ENCODE measurements at places on chromosomes 2 and 18. TPM values are rescaled to one million over a fixed set of nuclear protein-coding genes. Genes with fewer than 3 reads are reported as not detected.

DNA sequence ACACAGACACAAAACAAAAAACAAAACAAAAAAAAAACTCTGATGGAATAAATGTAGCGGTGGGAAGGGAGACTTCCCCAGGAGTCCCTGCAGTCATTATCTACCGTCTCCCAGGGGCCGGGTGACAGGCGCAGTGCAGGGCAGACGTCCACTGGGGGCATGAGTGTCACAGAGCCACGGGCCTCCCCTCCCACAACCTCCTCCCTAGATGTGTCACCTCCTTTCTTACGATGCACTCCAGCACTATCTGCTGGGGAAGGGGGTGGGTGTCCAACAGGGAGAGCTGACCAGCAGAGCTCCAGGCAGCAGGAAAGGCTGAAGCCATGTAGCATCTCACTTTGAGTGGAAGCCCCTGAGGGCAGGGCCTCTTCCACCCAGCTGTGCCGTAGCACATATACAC lies 84.5 kb downstream of the LONRF2 start:
- DNase-seq = no peak

GRCh38 chr18:12862467-12862866 lies 21.6 kb downstream of the PTPN2 start:
- no peak for DNase-seq

GRCh38 chr18:50000227-50000626 lies 186.9 kb upstream of the ACAA2 start:
- no peak for DNase-seq

GRCh38 chr2:112710956-112711750 lies 9.7 kb upstream of the NT5DC4 start:
- no peak for DNase-seq

Gene CFAP65
- not detected for total RNA-seq

DNA sequence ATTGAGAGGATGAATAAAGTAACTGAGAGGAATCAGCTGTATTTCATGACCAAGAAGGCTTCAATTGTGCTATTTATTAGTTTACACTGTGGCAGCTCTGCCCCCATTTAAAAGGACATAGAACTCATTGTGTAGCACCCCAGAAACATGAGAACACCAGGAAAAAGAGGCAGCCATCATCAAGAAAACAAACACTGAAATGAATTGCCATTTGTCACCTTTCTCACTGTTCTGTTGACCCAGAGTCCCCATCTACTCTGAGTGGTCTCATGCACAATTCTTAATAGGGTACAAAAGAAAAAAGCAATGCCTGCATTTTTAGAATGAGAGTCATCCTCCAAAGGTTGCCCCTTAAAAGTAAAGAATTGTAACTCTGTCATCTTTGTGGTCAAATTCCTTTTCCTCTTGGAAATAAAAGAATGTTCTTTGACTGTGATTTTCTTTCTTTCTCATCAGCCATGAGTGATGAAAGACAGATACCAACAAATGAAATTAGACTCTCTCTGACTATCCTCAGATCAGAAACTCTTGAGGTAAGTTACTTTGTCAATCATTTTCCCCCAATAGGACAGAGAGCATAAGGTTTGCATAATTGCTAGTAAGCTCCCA lies 1941.9 kb upstream of the PIK3C3 start:
- no peak for DNase-seq
